Activated CD4-positive, alpha-beta T cell treated with anti-CD3 and anti-CD28 coated beads for 36 hours (primary cell): ENCODE measurements at places on chromosomes 4 and X. TPM values are rescaled to one million over a fixed set of nuclear protein-coding genes. Genes with fewer than 3 reads are reported as not detected.

DNA sequence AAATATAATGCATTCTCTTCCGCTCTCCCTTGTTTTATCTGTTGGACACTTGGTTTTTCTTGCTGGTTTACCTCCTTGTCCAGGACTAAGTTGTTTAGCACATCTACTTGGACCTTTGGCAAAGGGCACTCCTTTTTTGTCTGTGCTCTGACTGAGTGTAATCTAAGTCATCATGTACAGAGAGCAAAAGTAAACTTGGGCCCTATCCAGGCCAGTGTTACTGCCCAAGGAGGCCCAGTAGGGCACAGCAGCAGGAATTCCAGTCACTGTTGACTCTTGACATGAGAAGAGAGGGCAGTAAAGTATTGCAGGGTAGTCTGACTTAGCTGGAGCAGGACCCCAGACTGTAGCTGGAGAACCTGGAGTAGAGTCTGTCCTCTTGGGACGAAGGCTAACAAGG lies 445.5 kb downstream of the ZIC3 start:
- no peak for DNase-seq

- no peak for DNase-seq
These were observed 54.1 kb upstream of the DHX15 start for GRCh38 chr4:24638396-24638875.

GRCh38 chrX:148917441-148917840 lies 417.0 kb downstream of the AFF2 start:
- DNase-seq = no peak

DNA sequence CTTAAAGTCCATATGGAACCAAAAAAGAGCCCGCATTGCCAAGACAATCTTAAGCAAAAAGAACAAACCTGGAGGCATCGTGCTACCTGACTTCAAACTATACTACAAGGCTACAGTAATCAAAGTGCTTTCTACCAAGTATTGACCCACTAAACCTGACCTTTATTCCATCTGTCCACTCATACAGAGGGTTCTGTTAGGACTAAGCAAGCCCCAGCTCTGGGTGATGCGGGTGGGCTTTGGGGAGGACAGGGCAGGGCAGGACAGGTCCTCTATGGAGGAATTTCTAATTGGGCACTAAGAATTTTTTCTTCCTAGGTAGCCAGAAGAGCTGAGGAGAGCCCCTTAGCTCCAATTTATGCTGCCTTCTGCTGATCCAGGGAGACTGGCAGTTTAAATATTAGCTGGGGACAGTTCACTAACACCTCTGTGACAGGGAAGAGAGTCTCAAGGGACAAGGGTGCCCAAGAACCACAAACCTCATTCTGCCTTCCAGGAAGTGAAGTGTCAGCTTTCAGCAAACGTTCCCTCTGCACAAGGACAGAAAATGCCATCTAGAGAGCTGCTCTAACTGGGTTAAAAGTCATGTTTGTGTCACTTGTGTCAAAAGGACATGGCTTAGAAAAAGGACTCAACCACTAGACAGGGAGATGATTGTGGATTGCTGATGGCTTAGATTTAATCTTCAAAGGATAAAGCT lies 143.2 kb downstream of the KIT start:
- DNase-seq = no peak

DNA sequence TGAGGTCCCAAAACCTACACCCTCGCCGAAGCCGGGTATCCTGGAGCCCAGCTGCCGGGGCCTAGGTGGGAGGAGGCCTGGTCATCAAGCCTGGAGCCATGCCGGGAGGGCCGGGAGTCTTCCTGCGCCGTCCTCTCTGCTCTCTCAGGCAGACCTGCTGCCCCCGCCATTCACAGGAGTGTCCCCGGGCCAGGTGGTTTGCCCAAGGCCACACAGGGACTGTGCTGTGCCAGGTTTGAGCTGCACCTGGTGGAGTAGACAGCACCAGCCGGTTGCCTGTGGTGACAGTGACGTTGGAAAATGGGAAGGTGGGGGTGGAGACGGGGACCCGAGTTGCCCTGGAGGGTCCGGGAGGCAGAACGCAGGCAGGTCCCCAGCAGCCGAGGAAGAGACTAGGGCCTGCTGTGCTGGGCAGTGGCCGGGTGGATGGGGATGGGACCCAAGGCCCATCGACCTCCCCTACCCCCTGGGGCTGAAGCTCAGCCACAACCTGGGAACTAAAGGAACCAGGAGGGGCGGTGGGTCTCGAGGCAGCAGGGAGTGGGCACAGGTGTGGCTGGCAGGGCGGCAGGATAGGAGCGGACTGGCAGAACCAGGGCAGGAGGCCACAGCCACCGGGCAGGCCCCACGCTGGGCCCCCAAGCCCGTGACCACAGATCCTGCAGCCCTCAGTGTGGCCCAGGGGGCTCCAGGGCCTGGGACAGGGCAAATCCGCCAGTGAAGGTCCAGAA lies 9.5 kb downstream of the DOK7 start:
- no peak for DNase-seq

GRCh38 chr4:95429416-95429815 lies 119.4 kb downstream of the UNC5C start:
- DNase-seq = no peak

GRCh38 chr4:144350706-144351105 lies 210.2 kb upstream of the GYPA start:
- no peak for DNase-seq

GRCh38 chr4:183399126-183399522 lies 45.3 kb upstream of the CDKN2AIP start:
- no peak for DNase-seq

DNA sequence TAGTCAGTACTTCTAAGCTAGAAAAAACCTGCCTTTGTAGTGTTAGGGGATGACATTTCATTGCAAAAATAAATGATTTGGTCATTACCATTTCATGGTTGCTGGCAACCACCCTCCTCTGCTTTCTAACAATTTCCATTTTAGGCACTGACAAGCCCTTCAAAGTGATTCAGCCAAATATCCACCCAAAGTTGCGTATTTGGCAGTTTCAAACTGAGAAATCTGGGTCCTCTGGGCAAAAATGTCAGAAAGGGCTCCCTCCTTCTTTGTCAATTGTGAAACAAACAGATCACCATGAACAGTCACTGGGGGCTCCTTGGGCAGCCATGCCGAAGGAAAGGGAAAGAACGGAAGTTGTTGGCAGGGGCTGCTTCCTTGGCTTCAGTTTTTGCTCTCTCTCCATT lies 33.0 kb downstream of the PLAC1 start:
- DNase-seq = peak; percentile 9

GRCh38 chr4:16573739-16574138 lies 324.7 kb downstream of the LDB2 start:
- DNase-seq = no peak

GRCh38 chr4:54496412-54496811 lies 161.3 kb upstream of the KIT start:
- DNase-seq = no peak

Gene CDX4
- not detected for total RNA-seq
